A549 treated with GW870086 at 1 μM for 4 hours (cell line): ENCODE measurements at places on chromosomes 12 and 14. TPM values are rescaled to one million over a fixed set of nuclear protein-coding genes. Genes with fewer than 3 reads are reported as not detected.

CRIP1 gene
- 1,759 to 2,006 TPM (median 1,923 TPM) in 5 replicates for total RNA-seq

CCDC38 gene
- 0.07 to 0.16 TPM (median 0.11 TPM) in 4 of 5 replicates, not detected in the other for total RNA-seq

JPH4 gene
- 0.03 to 0.10 TPM (median 0.07 TPM) in 3 of 5 replicates, not detected in the others for total RNA-seq

HSPA2 gene
- total RNA-seq, result 34.1 to 40.2 TPM (median 36.5 TPM) in 5 replicates

KLHL33 gene
- total RNA-seq, result not detected in 5 replicates

FRS2 gene
- total RNA-seq, result 7.7 to 13.6 TPM (median 11.5 TPM) in 5 replicates

TBX5 gene
- total RNA-seq, result not detected in 5 replicates

AKAP5 gene
- 0.30 to 0.50 TPM (median 0.37 TPM) in 5 replicates for total RNA-seq

PRR4 gene
- total RNA-seq, result 0.51 to 4.2 TPM (median 2.0 TPM) in 5 replicates

RHOJ gene
- not detected in 5 replicates for total RNA-seq

EMP1 gene
- 110 to 172 TPM (median 159 TPM) in 5 replicates for total RNA-seq

STXBP6 gene
- total RNA-seq, result 2.1 to 2.7 TPM (median 2.5 TPM) in 5 replicates

CISTR gene
- not detected in 5 replicates for total RNA-seq

NEUROD4 gene
- not detected in 5 replicates for total RNA-seq

BHLHE41 gene
- 0.42 to 0.86 TPM (median 0.71 TPM) in 5 replicates for total RNA-seq

CNTN1 gene
- total RNA-seq, result 38.7 to 59.8 TPM (median 55.1 TPM) in 5 replicates

SLC22A17 gene
- total RNA-seq, result 6.3 to 7.7 TPM (median 6.6 TPM) in 5 replicates

NOC4L gene
- 43.3 to 60.0 TPM (median 56.6 TPM) in 5 replicates for total RNA-seq

GALNT4 gene
- 7.6 to 14.5 TPM (median 13.0 TPM) in 5 replicates for total RNA-seq

PTPN21 gene
- 6.4 to 8.5 TPM (median 7.9 TPM) in 5 replicates for total RNA-seq

GLI1 gene
- 4.9 to 8.1 TPM (median 6.6 TPM) in 5 replicates for total RNA-seq

CIROP gene
- not detected in 5 replicates for total RNA-seq

CFAP251 gene
- 1.4 to 2.3 TPM (median 1.5 TPM) in 5 replicates for total RNA-seq

SIX4 gene
- total RNA-seq, result 1.3 to 3.6 TPM (median 2.9 TPM) in 5 replicates

DBX2 gene
- not detected in 5 replicates for total RNA-seq

GZMB gene
- total RNA-seq, result not detected in 5 replicates

TSPAN9 gene
- 49.2 to 69.9 TPM (median 61.4 TPM) in 5 replicates for total RNA-seq

TCL1B gene
- total RNA-seq, result not detected in 5 replicates

ADCY4 gene
- not detected in 5 replicates for total RNA-seq

PPM1H gene
- 7.5 to 9.2 TPM (median 7.8 TPM) in 5 replicates for total RNA-seq

RPGRIP1 gene
- total RNA-seq, result 0.06 to 0.30 TPM (median 0.20 TPM) in 5 replicates

TSFM gene
- 64.0 to 86.3 TPM (median 72.3 TPM) in 5 replicates for total RNA-seq

SMOC1 gene
- 14.6 to 20.9 TPM (median 17.7 TPM) in 5 replicates for total RNA-seq

HOXC9 gene
- 9.4 to 15.9 TPM (median 11.8 TPM) in 5 replicates for total RNA-seq

TM7SF3 gene
- total RNA-seq, result 66.1 to 78.4 TPM (median 75.5 TPM) in 5 replicates

ITGB7 gene
- total RNA-seq, result 0.29 to 0.63 TPM (median 0.42 TPM) in 5 replicates

MSI1 gene
- total RNA-seq, result 0.77 to 1.9 TPM (median 1.4 TPM) in 5 replicates

NAA25 gene
- total RNA-seq, result 16.7 to 26.3 TPM (median 19.5 TPM) in 5 replicates

C14orf39 gene
- total RNA-seq, result 0.29 TPM in 1 of 5 replicates, not detected in the others

B4GALNT1 gene
- total RNA-seq, result 34.5 to 48.1 TPM (median 42.6 TPM) in 5 replicates

ARHGEF25 gene
- 4.2 to 6.2 TPM (median 5.7 TPM) in 5 replicates for total RNA-seq
